ENCODE measurements at places on chromosomes 2 and 18.

DNA sequence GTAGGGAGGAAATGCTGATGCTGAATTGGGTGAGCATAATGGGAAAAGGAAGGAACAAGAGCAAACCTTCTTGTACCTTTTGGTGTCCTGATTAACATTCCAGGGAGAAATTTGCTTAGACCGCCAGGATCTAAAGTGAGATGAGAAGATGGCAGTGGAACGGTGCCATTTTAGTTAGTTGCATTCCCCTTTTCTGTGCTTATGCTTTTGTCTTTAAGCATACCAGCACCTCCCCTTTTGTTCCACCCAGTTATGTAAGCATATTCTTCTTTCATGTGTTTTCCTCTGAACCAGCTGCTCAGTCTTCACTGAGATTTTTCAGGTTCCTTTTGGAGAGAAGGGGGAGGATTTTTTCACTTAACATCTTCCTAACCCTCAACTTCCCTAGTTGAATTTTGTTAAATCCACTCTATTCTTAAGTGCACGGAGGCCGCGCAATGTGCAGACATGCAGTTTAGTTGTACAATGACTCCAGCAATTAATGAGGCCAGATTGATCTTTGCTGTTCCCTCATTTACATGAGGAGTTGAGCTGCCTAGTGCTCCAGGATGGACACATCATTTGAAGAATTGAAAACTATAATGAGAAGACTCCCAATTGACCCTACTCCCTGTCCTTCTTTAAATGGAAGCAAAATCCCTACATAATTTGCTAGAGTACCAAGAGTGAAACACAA, 73.9 kb downstream of the MAP4K4 start:
- ATAC-seq, result no peak

- ATAC-seq, result peak; percentile 90
Observed at GRCh38 chr2:166234112-166234846, 106.5 kb upstream of the SCN1A start.

GRCh38 chr2:207240649-207241048, 74.9 kb upstream of the KLF7 start:
- no peak for ATAC-seq

- ATAC-seq, result no peak
Observed at GRCh38 chr2:18219676-18220075, 340.8 kb downstream of the RDH14 start.

DNA sequence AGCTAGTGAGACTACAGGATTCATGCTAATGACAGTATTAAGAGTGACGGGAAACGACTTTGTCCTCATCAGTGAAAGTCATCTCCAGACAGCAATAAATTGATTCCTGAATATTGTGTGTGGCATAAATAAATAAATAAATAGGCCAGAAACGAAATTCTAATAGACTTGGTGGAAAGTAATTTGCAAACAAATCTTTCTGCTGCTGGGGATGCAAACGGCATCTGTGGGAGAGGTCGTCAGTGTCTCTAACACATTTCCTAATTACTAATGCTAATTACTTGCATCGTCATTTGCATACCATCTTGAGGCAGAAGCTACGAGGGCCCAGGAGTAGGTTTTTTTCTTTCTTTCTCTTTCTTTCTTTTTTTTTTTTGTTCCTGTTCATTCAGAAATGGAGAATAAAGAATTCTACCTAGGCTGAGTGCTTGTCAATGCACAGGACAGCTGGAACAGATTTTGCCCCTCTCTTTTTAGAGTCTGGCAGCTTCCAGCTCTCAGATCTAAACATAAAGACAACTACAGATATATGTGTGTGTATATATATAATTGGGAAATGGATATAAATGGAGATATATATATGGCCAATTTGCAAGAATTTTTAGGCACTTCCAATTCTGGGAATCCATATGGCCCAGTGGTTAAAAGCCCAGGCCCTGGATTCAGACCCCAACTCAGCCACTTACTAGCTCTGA, 75.1 kb downstream of the SPP2 start:
- ATAC-seq, result no peak

GRCh38 chr18:34493099-34493544, 217.0 kb upstream of the DTNA start:
- ATAC-seq, result peak; percentile 85

- ATAC-seq, result no peak
Observed at GRCh38 chr2:98606431-98606830, 1.9 kb downstream of the COA5 start.

DNA sequence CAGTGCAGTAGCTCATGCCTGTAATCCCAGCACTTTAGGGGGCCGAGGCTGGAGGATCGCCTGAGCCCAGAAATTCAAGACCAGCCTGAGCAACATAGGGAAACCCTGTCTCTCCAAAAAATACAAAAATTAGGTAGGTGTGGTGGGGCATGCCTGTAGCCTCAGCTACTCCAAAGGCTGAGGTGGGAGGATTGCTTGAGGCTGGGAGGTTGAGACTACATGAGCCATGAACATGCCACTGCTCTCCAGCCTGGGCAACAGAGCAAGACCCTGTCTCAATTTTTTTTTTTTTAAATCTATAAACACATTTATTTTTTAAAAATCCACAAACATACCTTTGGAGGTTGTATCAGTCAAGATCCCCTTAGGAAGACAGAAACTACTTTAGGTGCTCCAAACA, 326.3 kb downstream of the EPHA4 start:
- ATAC-seq, result no peak

- no peak for ATAC-seq
Observed at GRCh38 chr2:227389661-227390060, 1.9 kb upstream of the SCYGR1 start.

DNA sequence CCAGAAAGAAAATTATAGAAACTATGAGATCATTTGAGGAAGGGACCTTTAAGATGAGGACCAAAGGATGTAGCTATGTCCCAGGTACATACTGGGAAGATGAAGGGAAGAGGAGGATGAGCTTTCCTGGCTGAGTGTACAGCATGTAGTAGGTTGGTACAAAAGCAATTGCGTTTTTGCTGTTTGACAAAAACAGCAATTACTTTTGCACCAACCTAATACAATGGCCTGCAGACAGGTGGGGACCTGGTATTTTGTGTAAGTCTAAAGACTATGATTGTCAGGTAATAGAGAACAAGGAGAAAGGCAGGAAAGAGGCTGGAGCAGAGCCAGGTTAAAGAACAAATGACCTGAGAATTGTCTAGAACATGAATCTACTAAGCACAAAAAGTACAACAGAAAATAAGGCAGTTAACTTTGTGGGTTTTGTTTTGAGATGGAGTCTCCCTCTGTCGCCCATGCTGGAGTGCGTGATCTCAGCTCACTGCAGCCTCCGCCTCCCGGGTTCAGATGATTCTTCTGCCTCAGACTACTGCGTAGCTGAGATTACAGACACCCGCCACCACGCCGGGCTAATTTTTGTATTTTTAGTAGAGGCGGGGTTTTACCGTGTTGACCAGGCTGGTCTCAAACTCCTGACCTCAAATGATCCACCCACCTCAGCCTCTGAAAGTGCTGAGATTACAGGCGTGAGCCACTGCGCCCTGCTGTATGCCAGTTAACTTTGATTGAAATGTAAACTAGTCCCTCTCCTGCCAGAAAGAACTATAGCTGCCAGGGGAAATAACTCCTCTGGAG, 3.2 kb upstream of the TGOLN2 start:
- no peak for ATAC-seq

DNA sequence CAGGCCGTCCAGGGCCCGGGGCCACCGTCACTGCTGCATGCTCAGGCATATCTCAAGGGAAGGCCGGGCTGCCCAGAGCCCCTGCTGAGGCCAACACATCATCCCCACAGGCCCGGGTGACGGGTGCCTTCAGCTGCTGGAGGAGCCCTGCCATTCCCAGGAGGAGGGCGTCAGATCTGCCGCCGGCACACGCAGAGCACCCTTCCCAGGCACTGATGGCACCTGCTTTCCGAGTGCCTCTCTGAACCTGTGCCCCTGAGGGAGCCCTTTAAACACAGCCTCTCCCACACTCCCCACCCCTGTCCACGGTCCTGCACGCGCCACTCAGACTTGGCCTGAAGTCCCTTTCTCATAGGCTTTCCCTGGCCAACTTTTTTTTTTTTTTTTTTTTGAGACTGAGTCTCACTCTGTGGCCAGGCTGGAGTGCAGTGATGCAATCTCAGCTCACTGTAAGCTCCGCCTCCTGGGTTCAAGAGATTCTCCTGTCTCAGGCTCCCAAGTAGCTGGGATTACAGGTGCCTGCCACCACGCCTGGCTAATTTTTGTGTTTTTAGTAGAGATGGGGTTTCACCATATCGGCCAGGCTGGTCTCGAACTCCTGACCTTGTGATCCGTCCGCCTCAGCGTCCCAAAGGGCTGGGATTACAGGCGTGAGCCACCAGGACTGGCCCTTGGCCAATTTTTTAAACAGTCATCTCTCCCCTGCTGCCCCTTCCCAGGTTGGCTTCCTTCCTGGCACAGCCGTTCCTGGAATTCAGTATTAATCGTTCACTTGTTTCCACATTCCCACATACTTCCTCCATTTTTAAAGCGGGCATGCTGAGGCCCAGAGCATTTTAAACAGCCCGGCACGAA, 211.7 kb downstream of the NDUFA10 start:
- no peak for ATAC-seq

GRCh38 chr2:15041429-15041837, 408.9 kb downstream of the LRATD1 start:
- no peak for ATAC-seq

- ATAC-seq, result no peak
Observed at GRCh38 chr2:217735034-217735433, 267.8 kb downstream of the TNS1 start.

DNA sequence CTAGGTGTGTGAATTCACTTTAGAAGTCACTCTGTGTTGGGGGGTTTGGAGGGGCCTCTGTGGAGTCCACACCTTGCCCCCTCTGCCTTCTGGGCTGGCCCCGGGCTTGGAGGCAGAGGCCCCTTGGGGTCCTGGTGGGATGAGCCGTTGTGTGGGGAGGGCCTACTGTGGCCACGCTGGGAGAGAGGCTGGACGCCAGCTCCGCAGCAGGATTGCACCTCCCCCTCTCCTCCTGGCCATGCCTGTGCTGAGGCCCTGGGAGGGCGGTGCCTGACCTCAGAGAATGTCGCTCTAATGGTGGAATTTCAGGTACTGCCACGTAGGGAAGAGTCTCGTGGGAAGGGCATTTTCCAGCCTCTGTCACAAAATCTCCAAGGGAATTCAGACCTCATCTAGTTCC, 237.0 kb downstream of the ATAD2B start:
- no peak for ATAC-seq

GRCh38 chr18:58195278-58195765, 151.3 kb downstream of the NEDD4L start:
- no peak for ATAC-seq

DNA sequence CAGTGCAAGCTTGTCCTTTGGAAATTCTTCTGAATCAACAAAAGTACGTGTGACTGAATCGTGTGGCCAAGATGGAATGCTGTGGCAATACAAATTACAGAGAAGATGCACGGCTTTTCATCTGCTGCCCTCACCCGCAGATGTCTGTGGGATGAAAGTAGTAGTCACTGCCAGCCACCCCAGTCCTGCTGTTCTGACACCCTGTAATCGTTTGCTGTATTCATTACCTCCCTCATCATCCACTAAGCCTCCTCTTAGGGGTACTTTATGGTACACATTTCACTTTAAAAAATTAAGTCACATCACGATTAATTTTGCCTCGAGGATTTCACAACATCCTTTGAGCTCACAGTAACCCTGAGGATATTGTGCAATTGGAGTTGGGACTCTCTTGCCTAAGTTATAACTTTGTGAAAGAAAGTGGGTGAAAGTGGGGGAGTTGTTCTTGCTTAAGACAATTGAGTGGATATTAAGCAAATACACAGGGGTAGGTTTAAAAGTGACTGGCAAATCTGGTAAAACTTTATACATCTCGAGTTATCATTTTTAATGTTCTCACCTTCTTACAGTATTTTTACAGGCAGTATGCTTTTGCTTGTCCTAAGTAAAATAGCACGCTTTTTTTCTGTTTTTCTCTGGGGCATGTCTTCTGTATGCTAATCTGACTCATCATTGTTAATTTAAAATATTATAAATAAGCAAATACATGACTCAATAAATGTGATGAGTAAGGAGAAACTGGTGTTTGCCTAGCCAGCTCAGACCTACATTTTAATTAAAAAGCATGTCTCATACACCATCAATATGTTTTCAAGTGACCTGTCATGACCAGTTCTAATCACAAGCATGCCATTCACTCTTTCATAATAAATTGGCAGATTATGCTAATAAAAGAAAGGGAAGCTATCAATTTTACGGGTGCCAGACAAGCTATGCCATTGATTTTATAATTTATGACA, 680.9 kb downstream of the IRS1 start:
- ATAC-seq, result peak; percentile 26

- ATAC-seq, result no peak
Observed at GRCh38 chr2:155653176-155653575, 679.3 kb downstream of the NR4A2 start.

DNA sequence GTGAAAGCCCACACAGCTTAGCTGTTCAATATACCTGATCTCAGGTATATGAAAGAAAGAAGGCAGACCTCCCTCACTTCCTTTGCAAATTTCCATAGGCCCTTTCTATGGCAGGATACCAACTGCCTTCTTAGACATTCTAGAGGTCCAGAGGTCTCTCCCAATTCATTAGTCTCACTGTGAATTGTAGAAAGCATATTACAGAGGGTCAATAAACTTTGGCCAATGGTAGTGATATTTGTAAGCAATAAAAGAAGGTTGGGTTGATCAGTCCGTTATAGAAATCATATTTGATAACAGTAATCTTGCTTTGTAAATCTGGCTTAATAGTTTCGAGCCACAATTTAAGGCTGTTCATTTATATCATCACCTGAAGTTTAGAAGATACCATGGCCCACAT, 50.7 kb upstream of the ATP8B1 start:
- no peak for ATAC-seq

GRCh38 chr2:39608263-39608575, 57.5 kb upstream of the TMEM178A start:
- no peak for ATAC-seq

- peak; percentile 92 for ATAC-seq
Observed at GRCh38 chr2:96857667-96858372, at the start of gene ANKRD39. TSS of gene ANKRD39 (minus strand) at chr2:96858016. CDS start at chr2:96857987, 29 bp downstream.

DNA sequence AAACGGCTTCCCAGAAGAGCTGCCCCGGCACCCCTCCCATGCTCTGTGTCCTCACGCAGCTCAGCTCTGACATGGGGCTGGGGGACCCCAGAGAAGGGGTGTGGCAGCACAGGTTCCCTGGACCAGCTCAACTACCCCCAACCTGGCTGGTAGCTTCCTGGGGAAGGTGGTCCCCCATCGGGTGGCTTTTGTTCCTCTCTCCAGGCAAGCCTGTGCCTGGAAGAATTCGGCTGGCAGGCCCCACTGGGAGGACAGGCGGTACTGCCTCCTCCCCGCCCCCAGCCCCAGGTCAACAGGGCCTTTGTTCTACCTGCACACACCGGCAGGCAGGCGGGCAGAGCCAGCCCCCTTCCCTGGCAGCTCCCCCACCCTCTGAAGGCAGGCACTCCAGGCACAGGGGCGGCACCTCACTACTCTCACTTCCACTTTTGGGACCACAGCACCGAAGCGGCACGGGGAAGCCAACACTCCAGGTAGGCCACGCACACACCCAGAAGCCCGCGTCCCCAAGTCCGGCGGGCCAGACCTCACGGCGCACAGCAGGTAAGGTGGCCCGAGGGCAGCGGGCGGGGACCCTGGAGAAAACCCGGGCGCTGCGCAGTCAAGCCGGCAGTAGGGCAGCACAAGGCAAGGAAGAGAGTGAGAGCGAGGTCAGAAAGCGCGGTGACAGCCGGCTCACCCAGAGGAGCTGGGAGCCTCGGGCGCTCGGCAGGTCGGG, 1.3 kb downstream of the HS6ST1 start:
- 0 out of 3 replicates have a peak, but pooled peaks have one; percentile 1 for ATAC-seq

Data from SK-N-SH treated with all-trans-retinoic acid at 6 μM for 48 hours (cell line).